Fibroblast of skin of abdomen (primary cell): ENCODE measurements at places on chromosomes 2 and 18.

- no peak for DNase-seq
These were observed 35.4 kb upstream of the EML4 start for GRCh38 chr2:42133771-42134195.

DNA sequence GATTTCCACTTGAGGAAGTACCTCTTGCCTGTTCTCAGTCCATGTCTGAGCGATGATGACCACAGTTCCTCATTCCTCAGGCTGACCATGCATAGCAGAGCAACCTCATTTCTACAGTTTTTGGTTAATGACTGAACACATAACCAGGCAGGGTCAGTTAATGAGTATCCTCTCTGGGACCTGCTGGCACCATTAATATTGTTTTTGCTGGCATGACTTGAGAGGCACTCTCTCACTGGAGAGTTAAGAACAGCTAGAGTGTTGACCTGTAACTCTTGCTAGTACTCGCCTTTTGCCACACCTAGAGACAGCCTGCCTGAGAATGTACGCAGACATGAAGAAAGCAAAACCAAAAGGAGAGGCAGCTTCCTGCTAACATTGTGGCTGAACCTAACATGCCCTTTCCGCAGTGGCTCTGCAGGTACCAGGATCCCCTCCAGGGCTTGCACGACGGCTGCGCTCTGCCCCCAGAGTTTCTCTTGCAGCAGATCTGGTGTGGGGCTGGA is 23.9 kb downstream of the PECR start:
- peak; percentile 48 for DNase-seq

GRCh38 chr2:2586931-2587330 is 255.9 kb upstream of the MYT1L start:
- no peak for DNase-seq

DNA sequence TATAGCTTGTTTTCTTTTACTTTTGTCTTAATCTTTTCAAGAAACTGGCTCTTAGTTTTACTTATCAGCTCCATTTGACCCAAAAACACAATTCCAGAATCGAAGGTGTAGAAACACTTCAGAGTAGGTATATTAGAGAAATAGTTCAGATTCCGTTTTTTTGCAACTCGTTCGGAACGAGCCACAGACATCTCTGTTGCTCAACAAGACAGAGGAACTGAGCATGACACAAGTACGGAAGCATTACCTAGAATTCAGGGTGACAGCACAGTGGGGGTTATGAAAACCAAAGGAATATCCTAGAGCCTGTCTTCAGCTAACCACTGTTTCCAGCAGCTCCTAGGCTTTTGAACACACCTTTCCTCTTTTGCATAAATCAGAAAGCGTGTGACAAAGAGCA is 5.0 kb downstream of the HRH4 start:
- no peak for DNase-seq

GRCh38 chr2:206341396-206341795 is 66.9 kb downstream of the ZDBF2 start:
- no peak for DNase-seq

DNA sequence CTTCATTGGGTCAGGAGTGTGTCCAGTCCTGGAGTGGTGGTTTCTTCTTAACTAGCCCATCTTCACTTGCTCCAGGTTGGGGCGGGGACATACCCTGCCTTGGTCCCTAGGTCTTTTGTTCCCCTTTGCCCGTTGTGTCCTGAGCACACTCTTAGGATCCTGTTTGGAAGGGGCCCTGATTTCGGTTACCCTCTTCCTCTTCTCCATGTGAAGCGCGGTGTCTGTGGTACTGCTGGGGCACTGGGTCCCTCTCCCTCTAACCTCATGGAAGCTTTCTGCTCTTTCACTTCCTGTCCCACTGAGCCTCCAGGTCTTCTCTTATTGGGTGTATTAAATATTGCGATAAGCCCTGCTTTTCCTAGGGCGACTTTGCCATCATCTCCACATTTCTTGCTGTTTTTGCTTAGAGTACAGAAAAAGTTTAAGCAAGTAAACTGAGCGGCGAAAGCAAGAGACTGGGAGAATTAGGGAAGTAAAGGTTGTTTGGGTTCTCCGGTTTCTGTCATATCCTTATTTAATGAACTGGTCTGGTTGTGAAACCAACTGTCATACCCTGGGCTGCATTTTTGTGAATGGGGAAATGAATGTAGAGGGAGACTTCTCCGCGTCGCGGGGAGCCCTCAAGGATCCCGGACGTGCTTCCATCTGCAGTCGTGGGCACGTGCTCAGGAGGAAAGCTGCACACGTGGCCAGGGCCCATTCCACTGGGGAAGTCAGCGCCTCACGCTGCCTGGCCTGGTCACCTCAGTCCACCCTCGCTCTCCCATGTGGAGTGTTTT is 73.8 kb upstream of the B3GNT7 start:
- no peak for DNase-seq

GRCh38 chr2:166090346-166090745 is 37.5 kb downstream of the SCN1A start:
- no peak for DNase-seq

- peak; percentile 67 for DNase-seq
These were observed 17.5 kb upstream of the TMEM163 start for GRCh38 chr2:134736167-134736880.

GRCh38 chr2:239500574-239501550 is 100.0 kb upstream of the HDAC4 start:
- DNase-seq, result no peak

DNA sequence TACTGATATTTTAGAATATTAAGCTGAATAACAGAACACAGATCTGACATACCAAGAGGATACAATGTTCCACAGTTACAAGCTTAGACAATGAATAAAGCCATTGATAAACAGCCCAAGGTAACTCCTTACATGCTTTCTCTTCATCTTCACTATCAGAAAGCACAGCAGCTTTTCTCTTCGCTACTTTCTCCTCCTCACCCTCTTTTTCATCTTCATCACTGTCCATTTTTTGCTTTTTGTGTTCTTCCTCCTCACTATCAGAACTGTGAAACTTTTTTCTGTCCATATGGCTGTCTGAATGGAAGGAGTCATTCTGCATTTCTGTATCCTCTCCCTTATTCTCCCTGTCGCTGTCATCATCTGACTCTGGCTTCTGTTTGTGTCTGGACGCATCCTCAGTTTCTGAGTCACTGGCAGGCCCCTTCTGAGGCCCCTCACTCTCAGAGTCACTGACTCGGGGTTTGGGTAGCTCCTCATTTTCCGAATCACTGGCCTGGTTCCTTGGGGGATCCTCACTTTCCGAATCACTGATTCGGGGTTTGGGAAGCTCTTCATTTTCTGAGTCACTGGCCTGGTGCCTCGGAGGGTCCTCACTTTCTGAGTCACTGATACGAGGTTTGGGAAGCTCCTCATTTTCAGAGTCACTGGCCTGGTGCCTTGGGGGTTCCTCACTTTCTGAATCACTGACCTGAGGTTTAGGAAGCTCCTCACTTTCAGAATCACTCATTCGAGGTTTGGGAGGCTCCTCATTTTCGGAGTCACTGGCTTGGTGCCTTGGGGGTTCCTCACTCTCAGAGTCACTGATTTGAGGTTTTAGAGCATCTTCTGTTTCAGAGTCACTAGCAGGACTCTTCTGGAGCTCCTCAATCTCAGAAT is 21.5 kb downstream of the IWS1 start:
- peak; percentile 33 for DNase-seq

- no peak for DNase-seq
These were observed 7.4 kb downstream of the LCT start for GRCh38 chr2:135829378-135830135.

- DNase-seq, result no peak
These were observed 66.3 kb downstream of the NYAP2 start for GRCh38 chr2:225465827-225466226.

- DNase-seq, result no peak
These were observed 84.0 kb downstream of the MSH2 start for GRCh38 chr2:47486841-47487497.

DNA sequence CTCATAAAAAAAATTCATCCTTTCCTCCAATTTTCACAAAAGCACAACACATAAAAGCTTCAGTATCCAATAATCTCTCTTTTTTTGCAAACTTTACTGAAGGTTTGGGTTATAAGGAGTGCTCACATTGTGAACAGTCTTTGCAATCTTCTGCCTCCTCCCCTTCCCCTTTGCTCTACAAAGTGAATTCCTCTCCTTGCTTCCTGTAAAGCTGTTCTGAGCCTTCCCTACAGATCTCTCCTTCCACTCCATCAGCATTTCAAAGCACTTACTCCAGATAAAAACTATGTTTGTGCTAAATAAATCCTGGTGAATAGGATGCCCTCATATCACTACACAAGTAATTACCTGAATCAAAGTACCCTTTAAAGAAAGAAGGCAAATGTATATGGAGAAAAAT is 4.6 kb upstream of the PDK1 start:
- no peak for DNase-seq
